ENCODE measurements at places on chromosomes 12 and 14. TPM values are rescaled to one million over a fixed set of nuclear protein-coding genes. Genes with fewer than 3 reads are reported as not detected.
A peak's percentile ranks its signal among the peaks of the same experiment; 100 is the strongest.

GRCh38 chr14:69090187-69090789, 62.6 kb downstream of the DCAF5 start:
- DNase-seq, result no peak

DNA sequence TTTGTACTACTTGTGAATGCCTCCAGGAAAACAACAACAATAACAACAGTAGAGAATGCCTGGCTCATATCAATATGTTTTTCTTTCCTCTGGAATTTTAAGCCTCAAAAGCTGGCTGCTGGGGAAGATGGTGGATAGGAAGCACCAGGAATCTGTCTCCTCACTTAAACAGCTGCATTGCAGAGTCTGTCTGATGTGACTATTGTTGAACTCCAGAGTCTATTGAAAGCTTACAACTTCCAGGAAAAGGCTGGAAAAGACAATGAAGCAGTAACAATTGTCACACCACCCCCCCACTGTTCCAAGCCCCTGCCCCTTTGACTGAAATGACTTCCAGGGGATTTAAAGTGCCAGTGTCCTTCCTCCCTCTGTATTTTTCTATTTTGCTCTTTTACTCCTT, 309.7 kb downstream of the BMP4 start:
- peak; percentile 7 for DNase-seq

ISM2 gene
- total RNA-seq, result 0.23 TPM

ARL6IP4 gene
- total RNA-seq, result 272 TPM

- no peak for DNase-seq
These were observed 11.5 kb upstream of the ULK1 start for GRCh38 chr12:131882804-131883520.

DNA sequence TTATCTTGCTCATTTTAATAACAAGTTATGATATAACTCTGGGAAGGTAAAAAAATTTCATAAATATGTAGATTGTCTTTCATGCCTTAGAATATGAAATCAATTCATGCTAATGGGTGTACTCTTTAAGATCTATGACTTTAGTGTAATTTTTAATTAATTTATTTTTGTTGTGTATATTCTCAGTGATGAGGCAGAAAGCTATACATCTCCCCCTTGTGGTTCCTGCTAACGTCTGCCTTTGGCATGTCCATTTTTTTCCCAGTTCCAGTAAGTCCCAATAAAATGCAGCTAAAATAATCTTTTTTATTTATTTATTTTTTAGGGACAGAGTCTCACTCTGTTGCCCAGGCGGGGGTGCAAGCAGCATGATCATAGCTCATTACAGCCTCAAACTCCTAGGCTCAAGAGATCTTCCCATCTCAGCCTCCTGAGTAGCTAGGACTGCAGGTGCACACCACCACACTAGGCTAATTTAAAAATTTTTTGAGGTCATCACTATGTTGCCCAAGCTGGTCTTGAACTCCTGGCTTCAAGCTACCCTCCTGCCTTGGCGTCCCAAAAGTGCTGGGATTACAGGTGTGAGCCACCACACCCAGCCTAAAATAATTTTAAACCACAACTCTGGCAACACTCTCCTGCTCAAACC, 3.3 kb upstream of the CHURC1 start:
- DNase-seq, result peak; percentile 37

GRCh38 chr12:28604240-28604639, 414.0 kb downstream of the CCDC91 start:
- DNase-seq, result no peak

- DNase-seq, result no peak
These were observed 25.6 kb downstream of the UNC79 start for GRCh38 chr14:93456356-93456755.

GRCh38 chr14:76149196-76149595, 2.5 kb upstream of the GPATCH2L start:
- no peak for DNase-seq

MRPL52 gene
- 188 TPM for total RNA-seq

GRCh38 chr12:131909752-131910219, 15.4 kb downstream of the ULK1 start:
- no peak for DNase-seq

- no peak for DNase-seq
These were observed 12.3 kb downstream of the EP400 start for GRCh38 chr12:131962069-131962468.

- DNase-seq, result no peak
These were observed 75.6 kb upstream of the USP44 start for GRCh38 chr12:95626854-95627253.

DNA sequence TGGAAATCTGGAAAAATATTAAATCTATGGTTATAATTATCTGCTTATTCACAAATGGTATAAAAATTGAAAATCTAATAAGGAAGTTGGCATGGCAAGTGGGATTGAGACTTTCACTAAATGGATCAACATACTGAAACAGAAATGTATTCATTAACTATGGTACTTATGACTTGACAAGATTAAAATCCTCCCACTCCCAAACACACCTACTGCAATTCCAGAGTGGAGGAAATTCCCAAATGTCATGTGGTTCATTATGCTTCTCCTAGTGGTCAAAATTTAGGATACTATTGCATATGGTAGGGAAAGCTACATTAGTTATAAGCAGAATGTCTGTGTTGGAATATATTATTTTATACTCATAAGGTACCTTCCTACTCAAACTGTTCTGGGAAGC, 265.3 kb upstream of the PRICKLE1 start:
- no peak for DNase-seq

DNA sequence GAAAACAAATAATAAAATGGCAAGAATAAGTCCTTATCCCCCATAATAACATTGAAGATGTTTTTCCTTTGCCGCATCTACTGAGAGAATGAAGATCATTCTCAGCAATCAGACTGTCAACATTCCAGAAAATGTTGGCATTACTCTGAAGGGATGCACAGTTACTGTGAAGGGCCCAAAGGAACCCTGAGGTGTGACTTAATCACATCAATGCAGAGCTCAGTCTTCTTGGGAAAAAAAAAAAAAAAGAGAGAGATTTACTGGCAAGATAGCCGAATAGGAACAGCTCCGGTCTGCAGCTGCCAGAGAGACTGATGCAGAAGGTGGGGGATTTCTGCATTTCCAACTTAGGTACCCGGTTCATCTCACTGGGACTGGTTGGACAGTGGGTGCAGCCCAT, 41.3 kb upstream of the OR6J1 start:
- DNase-seq, result no peak

PTPRQ gene
- 16.6 TPM for total RNA-seq

VRTN gene
- total RNA-seq, result not detected

LMBR1L gene
- total RNA-seq, result 25.0 TPM

RIPK3 gene
- not detected for total RNA-seq

GRCh38 chr14:59253527-59253926, 65.1 kb downstream of the DAAM1 start:
- DNase-seq, result no peak

- no peak for DNase-seq
These were observed 40.8 kb downstream of the CCDC92 start for GRCh38 chr12:123931686-123932321.

GRCh38 chr12:106296179-106296877, 6.2 kb upstream of the TCP11L2 start:
- peak; percentile 72 for DNase-seq

- no peak for DNase-seq
These were observed 18.0 kb downstream of the SYNJ2BP start for GRCh38 chr14:70398706-70399431.

All from LHCN-M2 (cell line).